ENCODE measurements at places on chromosomes 16 and 17.

DNA sequence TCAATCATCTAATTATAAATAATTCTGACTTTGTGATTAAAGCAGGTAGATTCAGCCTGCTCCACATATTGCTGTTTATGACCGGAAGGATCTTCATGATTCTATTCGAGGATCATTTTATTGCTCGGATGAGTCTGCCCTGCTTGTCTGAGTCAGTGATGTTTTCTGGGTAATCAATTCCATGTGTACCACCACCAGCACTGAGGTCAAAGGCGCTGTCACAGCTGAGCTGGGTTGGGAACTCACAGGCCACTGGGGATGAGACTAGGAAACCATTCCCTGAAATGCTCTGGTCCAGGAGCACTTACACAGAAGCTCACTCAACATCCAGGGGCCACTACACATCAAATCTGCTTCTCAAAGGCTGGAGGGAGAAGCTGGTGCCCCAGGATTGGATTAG lies 30.4 kb upstream of the ERN1 start:
- DNase-seq, result no peak

- peak; percentile 33 for DNase-seq
These were observed 1.1 kb upstream of the TFAP4 start for GRCh38 chr16:4273858-4274311.

DNA sequence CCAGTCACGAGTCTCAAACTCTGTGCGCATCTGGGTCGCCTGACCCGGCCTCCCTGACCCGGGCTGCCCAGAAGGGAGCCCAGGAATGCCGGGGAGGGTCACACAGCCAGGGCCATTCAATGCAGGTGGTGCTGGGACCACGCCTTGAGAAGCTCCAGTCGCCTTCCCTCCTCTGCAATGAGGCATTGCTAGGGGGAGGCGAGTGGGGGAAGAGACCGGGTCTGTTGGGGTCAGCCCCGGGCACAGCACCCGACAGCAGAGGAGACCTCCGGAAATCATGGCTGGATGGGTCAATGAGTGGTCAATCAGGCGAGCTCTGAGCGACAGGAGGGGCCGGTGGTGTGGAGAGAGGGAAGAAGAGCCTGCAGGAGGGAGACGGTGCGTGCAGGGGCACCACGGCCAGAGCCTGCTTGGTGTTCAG lies 13.3 kb downstream of the JPH3 start:
- DNase-seq, result no peak

DNA sequence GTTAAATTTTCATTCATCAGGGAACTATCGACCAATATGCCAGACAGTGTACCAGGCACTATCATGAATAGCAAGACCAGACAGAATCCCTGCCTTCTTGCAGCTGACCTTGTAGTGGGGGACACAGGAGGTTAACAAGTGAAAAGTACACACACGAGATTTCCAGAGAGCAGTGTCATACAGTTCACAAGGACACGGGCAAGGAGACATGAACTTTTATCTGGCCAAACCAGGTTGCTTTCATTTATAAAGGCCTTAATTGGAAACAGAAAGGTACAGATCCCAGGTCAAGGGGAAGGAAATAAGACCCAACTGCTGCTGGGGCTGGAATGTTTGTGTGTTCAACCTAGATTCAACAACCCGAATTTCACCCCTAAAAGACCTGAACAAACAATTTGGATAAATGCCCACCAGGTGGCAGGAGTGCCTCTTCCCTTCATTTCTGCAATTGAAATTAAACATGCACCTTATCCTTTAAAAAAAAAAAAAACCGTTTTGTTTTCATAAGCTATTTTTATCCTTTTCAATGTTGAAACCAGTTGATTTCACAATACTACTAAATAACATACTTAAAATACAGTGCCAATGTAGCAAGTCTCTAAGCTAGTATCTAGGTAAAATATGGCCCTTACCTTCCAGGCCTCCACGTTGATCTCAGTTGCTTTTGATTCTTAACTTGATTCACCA lies 65.9 kb downstream of the EMP2 start:
- peak; percentile 27 for DNase-seq

GRCh38 chr16:16189842-16190241 lies 33.5 kb downstream of the ABCC6 start:
- DNase-seq, result no peak

DNA sequence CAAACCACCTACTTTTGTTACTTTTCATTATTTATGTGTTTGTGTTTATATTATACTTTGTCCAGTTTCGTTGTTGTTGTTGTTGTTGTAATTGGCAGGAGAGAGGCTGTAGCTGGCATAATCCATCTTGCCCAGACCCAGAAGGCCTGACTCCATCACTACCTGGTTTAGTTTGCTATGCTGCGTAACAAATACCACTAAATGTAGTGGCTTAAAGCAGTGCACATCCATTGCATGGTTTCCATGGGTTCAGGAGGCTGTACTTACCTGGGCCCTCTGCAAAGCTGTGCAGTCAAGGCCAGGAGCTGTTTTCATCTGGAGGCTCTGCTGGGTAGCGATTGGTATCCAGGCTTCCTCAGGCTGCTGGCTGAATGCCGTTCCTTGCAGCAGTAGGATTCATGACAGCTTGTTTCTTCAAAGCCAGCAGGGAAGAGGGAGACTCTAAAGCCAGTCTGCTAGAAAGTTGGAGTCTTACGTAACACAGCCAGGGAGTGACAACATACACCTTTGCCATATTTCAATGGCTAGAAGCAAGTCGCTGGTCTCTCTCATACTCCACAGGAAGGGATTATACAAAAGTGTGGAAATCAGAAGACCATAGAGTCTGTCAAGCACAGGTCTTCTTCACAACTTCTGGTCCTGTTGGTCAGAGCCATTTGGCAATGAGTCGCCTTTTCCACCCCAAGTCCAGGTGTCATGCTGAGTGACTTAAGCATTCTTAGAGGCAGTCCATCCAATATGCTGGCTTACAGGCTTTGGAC lies 41.1 kb downstream of the TNRC6C start:
- no peak for DNase-seq

Measured in NCI-H1436 (cell line).